ENCODE measurements at places on chromosomes 2 and 18.

DNA sequence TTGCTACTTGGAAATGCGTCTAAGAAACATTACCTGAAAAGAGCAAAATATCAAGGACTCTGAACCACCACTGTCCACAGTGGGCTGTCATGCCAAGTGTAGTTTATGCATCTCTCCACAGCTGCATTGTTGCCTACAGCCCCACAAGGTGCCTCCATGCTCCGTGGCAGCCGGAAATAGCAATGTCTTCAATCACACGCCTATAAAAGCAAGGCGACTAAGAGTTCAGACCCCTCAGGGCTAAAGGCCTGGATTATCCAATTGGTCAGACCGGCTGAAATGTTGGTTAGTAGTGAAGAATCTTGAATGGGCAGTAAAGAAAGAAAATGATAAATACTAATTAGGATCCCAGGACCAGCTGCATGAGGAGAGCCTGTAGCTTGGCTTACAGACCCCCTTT is 114.0 kb upstream of the SLC35G4 start:
- DNase-seq: no peak

- DNase-seq: no peak
These were observed 9.6 kb downstream of the B3GNT2 start for GRCh38 chr2:62205554-62205953.

DNA sequence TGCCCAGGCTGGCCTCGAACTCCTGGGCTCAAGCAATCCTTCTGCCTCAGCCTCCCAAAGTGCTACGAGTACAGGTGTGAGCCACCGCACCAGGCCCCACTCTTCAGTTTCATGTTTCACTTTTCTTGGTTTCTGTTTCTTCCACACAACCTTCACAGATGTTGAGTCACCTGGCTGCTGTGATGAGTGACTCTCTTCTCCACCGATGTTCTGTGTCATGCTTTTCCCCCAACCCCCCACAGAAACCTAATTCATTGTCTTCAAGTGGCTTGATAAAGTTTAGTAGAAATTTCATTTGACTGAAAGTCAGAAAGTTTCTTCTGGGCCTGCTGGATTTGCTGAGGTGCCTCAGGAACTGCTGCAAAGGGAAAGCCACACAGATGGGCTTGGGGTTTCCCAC is 78.5 kb downstream of the SPHKAP start:
- no peak for DNase-seq

GRCh38 chr2:23619941-23620340 is 235.0 kb downstream of the KLHL29 start:
- DNase-seq: no peak

DNA sequence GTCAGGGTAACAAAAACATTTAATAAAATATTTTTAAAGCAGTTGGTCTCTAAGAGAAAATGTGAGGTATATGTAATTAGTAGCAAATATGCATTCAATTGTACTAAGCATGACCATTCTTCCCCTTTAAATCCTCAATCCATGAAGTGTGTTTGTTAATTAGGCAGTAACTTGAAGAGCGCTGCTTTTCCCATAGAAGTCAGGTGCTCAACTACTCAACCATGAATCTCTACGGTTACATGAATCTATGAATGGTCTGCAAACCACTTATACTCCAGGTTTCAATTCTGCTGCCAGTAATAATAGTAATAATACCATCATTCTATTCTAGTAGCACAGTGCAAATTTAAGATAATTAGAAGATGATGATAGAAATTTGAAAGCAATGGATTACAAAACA is 55.8 kb downstream of the SLC8A1 start:
- DNase-seq: no peak

DNA sequence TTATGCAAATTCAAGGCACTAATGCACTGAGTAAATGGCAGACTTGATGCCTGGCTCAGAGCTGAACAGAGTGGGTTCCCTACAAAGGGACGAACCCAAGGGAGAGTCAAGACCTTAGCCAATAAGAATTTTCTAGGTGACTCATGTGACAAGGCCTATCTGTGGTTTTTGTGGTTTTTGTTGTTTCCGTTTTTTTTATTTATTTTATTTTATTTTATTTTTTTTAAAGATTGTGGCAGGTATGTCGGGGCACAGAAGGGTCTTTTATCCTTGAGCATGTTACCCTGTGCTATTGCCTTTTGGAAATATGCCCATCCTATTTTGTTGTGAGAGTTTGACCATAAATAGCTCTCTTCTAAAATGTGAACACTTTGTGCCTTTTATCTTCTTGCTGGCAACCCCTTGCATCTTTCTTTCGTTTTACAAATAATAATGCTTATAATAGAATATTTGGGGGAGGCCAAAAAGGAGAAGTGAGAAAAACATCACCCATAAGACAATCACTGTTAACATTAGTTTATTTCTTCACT is 113.4 kb upstream of the AQP4 start:
- DNase-seq: no peak

- DNase-seq: no peak
These were observed 474.6 kb downstream of the EPHA4 start for GRCh38 chr2:221097568-221097915.

DNA sequence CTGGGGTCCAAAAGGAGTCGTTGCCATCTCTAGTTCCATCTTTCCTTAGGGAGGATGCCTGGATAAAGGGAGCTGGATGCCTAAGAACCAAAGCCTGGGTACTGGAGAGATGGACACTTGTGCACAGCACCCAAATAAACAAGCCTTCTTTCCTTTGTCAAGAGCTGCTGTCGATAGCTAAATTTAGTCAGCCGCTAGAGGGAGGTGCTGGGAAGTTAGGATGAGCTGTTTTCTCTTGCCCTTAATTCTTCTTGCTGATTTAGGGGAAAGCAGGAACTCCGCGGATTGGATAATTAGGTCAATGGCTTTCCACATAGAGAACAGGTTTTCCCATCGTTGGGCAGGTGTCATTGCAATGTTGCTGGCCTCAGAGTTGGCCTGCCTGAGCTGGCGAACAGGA is 30.9 kb upstream of the SERPINB12 start:
- no peak for DNase-seq

- no peak for DNase-seq
These were observed 64.7 kb upstream of the PXDN start for GRCh38 chr2:1808981-1809422.

DNA sequence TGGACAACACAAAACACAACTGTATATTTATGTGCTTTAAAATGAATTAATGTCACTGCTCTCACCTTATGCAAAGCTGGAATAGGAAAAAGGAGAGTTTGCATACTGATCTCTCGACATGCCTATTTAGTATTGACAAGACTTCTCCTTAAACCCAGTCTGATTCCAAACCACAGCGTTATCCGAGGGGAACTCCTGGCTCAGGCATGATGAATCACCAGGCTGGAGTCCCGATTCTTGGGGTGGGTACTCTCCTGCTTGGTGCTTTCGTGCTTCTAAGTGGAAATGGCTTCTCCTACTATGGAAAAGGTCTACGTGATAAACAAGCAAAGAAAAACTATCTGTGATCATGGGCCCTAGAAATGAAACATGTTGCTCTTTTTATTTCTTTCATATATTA is 88.9 kb upstream of the SLC35G4 start:
- no peak for DNase-seq

GRCh38 chr2:110149330-110150220 is 34.0 kb upstream of the MALL start:
- DNase-seq: no peak

GRCh38 chr2:14996351-14997014 is 364.0 kb downstream of the LRATD1 start:
- DNase-seq: no peak

DNA sequence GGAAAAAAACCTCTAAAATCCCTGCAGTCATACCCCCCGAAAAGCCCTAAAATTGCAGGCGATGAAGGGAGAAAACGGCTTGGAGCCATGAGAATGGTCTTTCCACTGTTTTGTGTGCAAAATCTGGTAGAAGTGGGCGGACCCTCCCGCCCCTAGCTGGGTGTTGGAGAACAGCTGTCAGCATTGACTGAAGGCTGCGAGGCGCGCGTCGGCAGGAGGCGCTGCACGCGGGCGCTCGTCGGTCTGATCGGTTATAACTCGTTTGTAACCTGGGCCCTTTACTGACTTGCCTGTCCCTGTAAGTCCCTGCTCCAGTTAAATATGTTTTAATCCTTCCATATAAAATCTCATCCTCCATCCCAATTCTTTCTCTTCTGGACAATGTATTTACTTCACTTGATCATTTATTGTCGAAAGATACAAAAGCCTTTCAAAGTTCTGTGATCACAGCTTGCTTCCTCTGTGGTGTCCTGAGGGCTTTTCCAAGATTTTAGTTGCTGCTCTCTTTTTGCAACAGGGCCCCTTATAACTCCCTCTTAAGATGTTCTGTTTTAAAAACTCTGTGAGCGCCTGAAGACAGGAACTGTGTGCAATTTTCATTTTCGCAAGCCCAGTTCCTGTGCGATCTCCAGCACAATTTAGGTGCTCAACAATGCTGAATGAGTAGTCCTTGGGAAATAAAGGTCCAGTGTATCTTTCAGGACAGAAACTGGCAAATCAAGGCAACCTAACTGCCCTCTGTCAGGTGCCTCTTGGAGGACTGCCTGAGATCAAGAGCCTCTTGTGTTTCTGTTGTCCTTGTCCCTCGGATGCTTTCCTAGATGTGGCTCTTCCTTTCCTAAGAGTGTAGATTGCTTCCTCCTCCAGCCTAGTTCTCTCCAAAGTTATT is 918 bp upstream of the HNRNPLL start:
- DNase-seq: peak; percentile 84

DNA sequence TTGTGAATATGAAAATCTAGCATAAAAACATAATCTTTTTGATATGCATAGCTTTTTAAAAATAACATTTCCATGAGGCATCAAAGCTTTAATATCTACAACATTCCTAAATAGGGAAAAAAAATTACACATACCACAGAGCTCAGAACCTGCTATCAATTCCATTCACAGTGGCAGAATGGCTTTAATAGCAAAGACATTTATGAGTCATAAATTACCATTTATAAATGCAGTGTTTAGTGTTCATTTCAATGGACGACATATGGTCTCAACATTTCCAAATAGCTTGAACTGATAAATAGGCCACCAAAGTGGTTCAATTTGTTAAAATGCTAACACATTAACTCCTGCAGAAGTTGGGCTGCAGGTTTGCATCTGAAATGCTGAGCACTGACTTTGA is 600.6 kb upstream of the SETBP1 start:
- DNase-seq: no peak
